ENCODE measurements at places on chromosomes 4 and X. TPM values are rescaled to one million over a fixed set of nuclear protein-coding genes. Genes with fewer than 3 reads are reported as not detected.

Gene CSN3
- not detected for total RNA-seq

Gene RIBC1
- total RNA-seq = 0.22 TPM

Gene WAS
- total RNA-seq = 22.0 TPM

Gene ODAPH
- total RNA-seq = not detected

Gene SLC49A3
- 19.0 TPM for total RNA-seq

Gene NUDT10
- total RNA-seq = not detected

Gene SHROOM3
- 0.51 TPM for total RNA-seq

Gene IL13RA2
- not detected for total RNA-seq

Gene HPGD
- 12.9 TPM for total RNA-seq

Gene PGAM4
- not detected for total RNA-seq

Gene PDZD4
- 2.5 TPM for total RNA-seq

Gene DCLK2
- total RNA-seq = 4.3 TPM

Gene DDX53
- not detected for total RNA-seq

Gene VEGFC
- total RNA-seq = 27.6 TPM

Gene ZCCHC18
- total RNA-seq = not detected

Gene SLC4A4
- 5.5 TPM for total RNA-seq

Gene CCNA2
- 0.39 TPM for total RNA-seq

Gene PABPC1L2A
- total RNA-seq = not detected

All from mesenteric fat pad (tissue), 1 donor.